ENCODE measurements at places on chromosomes 11 and 22.

DNA sequence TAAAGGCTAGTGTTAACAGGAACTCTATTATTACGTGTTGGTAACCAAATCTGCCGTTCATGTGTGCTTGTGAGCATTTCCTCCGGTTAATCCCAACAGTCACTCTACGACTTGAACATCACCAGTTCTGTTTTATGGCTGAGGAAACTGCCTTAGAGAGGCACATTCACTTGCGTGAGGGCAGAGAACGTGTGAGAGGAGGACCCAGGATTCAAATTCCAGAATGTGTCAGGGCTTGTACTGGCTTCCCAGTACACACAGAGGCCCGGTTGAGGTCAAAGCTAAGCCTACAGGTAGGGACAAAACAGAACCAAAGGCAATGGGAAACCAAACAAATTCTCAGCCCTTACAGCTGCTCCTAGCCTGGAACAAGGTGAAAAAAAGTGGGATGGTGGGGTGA is 66.9 kb upstream of the TENM4 start:
- DNase-seq: no peak

DNA sequence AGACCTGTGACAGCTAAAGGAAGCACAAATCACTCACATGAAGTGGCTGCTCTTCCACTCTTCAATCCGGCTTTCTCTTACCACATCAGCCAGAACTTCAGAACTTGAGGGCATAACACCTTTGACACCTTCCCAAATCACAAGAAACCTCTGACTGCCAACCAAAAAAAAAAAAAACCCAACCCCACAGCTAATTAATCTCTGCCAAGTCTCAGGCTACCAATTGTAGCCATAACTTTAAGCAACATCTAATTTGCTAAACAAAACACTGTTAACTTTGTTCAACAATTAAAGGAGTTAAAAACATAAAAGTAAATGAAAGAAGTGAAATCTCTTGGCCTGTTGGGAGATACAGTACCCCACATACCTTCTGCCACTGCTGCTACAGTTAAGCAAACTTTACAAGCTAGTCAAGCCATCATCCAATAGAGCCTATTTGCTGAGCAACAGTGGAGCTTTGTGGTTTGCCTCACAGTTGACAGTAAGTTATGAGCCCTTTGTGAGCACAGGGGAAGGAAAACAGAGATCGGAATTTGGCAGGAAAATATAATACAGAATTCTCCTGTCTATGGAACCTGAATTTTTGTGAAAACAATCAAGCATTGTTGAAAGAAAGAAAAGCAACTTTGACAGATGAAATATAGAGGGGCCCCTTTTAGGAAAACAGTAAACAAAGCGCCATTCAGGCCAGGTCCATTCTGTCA is at the start of gene SOX6:
Gene SOX6, minus strand, starts transcription at position 490 of the 704 bp plus-strand sequence. CDS start 15,298 bp downstream, outside the sequence.
- no peak for DNase-seq

DNA sequence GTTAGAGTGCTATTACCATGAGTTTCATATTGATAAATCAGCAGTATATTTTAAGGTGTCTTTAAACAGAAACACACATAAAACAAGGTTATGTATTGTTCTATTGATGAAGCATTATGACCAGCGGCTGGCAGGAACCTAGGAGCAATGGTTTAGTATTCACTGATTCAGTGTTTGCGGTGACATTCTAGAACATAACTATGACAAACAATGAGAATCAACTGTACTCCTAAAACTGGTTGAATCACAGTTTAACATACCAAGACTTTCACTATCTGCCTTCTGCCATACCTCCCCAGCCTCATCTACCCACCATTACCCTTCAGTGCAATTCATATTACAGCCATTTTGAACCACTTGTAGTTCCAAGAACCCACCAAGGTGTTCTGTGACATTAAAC is 8.8 kb downstream of the HOATZ start:
- no peak for DNase-seq

DNA sequence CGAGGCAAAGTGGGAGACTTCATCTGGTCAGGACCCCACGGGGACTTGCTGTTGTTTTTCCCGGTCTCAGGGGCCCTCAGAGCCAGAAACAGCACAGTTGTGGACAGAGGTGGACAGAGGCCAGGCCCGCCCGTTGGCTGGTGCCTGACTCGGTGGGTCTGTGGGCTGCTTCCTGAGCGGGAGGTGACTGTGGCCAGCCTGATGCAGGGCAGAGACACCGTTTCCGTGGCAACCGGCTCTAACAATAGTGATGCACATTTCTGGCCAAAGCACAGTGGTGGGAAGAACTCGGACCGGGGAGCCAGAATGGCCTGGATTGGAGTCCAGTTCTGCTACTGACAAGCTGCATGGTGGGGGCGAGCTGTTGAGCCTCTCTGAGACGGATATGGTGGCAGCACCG is 58.7 kb upstream of the ATXN10 start:
- DNase-seq: no peak

- no peak for DNase-seq
These were observed at the start of gene FBLN1 for GRCh38 chr22:45502215-45503049. TSS of gene FBLN1 (plus strand) at chr22:45502883. CDS start at chr22:45502986, 103 bp downstream.

GRCh38 chr11:16016468-16016829 is 339.9 kb downstream of the SOX6 start:
- DNase-seq: no peak

- peak; percentile 53 for DNase-seq
These were observed 2.0 kb downstream of the CREB3L1 start for GRCh38 chr11:46279126-46280099.

DNA sequence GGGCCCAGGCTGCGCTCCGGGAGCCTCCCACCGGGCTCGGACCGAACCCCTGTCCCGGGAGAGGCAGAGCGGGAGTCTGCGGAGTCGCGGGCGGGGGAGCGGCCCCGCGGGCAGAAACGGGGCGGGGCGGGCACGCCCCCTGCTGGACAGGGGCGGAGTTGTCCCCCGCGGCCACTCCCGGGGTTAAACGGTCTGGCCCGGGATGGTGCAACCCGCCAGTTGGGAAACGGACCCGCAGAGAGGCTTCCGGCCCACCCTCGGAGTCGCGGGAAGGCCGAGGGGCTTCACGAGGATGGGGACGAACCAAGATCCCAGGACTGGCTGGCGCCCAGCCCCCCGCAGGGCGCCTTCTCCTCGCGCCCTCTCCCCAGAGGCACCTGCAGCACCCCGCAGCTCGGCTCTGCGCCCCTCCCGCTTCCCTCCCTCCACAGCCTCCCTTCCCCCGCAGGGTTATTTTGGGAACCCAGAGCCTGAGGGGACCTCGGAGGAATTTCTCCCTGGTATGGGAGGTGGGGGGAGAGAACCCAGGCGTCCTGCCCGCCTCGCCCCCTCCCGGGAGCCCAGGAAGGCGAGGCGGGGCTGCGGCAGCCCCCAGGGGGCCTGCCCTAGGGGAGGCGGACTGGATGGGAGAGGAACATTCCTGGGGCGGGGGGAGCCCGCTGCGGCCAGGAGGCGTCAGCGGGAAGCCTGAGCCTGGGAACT is 902 bp downstream of the RASGRP2 start:
- no peak for DNase-seq

GRCh38 chr11:67452141-67452952 is at the start of gene GPR152:
TSS of gene GPR152 (minus strand) at chr11:67452729. CDS start at chr11:67452724, 5 bp downstream.
- no peak for DNase-seq

DNA sequence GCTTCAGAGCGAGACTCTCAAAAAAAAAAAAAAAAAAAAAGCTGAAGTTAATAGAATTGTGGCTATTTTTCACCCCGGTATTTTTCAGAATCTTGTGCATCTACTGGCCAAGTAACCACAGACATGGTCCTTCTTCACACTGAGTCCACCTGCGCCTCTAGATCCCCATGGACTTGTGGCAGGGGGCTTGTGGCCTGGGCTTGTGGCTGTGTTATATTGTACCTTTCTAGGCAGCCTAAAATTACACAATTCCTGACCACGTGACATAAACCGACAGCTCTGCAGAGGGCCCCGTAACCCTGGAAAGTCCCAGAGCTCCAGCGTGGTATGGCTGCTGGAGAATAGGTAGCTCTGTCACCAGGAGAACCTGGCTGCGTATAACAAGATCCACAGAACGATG is 10.9 kb upstream of the NAALADL1 start:
- DNase-seq: no peak

- no peak for DNase-seq
These were observed 13.1 kb downstream of the C1QTNF6 start for GRCh38 chr22:37174964-37175363.

- DNase-seq: no peak
These were observed 30.4 kb upstream of the RASL10A start for GRCh38 chr22:29345932-29346331.

DNA sequence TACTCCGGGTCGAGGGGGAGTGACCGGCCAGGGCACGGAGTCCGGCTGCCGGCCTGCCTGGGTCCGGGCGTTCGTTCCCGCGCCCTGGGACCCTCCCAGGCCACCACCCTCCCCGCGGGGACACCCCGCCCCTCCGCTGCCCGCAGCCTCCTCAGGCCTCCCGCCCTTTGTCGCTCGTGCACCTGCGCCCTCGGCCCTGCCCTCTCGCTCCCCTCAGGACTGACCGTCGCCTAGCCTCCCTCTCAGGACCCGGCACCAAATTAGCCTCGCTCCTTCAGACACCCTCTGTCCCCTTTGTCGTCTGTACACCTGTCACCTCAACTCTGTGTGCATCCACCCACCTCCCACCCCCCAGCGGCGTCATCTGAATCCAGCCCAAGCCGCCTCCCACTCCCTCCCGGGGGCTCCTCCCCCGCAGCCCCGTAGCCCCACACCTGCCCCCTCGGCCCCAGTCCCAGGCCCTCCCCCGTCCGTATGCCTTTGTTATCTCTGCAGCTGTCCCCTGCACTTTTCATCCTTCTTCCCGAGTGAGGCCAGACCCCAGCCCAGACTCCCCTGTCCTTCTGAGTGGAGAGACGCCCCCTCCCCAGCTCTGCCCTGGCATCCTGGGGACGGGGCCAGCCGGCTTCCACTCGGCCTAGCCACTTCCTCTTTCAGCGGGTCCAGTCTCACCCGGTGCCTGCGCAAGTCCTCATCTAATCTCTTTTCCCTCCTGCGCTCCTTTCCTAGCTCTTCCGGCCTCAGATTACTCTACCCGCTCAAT is 643 bp downstream of the TIGD3 start:
- DNase-seq: no peak

- DNase-seq: no peak
These were observed 31.4 kb downstream of the ARAP1 start for GRCh38 chr11:72720784-72721183.

- no peak for DNase-seq
These were observed 212.4 kb upstream of the SESN3 start for GRCh38 chr11:95443386-95443785.

DNA sequence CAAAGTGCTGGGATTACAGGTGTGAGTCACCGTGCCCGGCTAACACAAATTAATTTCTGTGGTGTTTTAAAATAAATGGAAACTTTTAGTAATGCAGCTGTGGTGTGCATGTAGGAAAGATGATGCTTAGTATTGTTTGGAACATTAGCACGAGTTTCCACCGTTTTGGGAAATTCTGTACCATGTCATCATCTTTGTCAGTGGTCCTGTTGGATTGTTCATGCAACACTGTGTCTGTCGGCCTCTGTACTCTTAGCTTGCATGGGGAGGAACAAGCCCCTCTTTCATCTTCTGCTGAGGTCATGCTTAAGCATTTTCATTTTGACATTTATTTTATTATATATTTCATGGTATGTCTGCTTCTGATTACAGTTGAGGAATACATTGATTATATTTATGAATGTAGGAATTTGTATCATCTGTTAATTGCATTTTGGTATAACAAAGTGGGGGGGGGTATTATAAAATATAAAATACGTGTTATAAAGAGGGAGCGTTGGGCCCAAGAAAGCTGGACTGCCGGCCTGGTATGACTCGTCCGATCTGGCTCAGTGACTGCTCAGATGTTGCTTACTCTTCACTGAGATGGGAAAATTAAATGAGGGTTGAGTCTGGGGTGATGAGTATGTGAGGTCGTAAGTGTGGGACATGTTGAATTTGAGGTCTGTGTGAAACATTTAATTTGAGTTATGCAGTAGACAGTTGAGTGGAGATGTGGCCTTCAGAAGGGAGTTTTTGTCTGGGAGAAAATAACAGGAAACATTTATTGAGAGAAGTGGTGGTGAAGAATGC is 28.7 kb downstream of the CECR2 start:
- DNase-seq: no peak

DNA sequence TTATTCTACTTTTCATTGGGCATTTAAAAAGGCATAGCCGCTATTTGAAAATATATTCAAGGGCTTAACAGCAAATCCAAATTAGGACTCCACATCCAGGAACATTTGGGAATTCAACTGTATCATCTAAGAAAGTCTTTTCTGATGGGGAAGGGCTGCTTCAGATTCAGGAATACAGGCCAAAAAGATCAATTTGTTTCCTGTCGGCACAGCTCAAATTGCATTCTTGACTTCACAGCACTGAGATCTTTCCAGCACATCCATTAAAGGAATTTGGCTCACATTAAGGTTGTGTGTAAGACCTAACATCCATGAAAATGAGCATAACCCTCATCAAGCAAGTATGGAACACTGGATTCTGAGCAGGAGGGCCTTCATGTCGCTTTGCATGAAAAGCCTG is 1169.5 kb upstream of the CCDC90B start:
- no peak for DNase-seq

DNA sequence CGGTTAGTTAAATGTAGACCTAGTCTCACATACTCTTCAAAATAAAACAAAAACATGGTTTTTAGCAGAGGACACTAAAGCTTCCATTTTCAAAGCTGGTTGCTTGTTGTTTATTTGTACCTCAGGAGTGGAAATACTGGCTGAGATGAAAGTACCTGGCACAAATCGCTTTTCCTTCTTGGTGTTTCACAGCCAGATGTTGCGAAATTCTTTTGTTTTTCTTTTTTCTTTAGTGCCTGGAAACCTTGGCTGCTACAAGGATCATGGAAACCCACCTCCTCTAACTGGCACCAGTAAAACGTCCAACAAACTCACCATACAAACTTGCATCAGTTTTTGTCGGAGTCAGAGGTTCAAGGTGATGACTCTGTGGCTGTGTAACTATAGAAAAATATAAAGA is 48.3 kb downstream of the KREMEN1 start:
- DNase-seq: no peak

DNA sequence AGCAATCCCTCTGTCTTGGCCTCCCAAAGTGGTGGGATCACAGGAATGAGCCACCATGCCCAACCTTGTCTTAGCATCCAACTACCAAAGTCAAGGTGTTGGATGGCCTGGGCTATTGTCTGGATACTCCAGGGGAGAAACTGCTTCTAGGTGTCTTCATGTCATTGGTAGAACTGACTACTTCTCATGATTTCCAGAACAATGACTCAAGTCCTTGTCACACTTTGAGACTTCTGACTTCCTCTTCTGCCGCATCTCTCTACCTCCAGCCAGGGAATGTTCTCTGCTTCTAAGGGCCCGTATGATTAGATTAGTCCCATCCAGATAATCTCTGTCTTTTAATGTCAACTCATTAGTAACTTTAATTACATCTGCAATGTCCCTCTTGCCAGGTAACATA is 30.6 kb downstream of the APOL6 start:
- no peak for DNase-seq

- no peak for DNase-seq
These were observed 356.1 kb downstream of the RAB38 start for GRCh38 chr11:87819151-87819550.

- peak; percentile 85 for DNase-seq
These were observed 52.8 kb downstream of the MYH9 start for GRCh38 chr22:36334821-36335603.

GRCh38 chr11:112316971-112317370 is 56.3 kb upstream of the PLET1 start:
- DNase-seq: no peak

- no peak for DNase-seq
These were observed 151.0 kb downstream of the BBOX1 start for GRCh38 chr11:27191639-27192038.

All from dorsolateral prefrontal cortex (tissue), 122 donors.